Umbilical cord (tissue), 2 donors: ENCODE measurements at places on chromosomes 4 and X. TPM values are rescaled to one million over a fixed set of nuclear protein-coding genes. Genes with fewer than 3 reads are reported as not detected.
A peak's percentile ranks its signal among the peaks of the same experiment; 100 is the strongest.

- no peak for DNase-seq
These were observed 339 bp downstream of the CUL4B start for GRCh38 chrX:120560405-120560841.

DNA sequence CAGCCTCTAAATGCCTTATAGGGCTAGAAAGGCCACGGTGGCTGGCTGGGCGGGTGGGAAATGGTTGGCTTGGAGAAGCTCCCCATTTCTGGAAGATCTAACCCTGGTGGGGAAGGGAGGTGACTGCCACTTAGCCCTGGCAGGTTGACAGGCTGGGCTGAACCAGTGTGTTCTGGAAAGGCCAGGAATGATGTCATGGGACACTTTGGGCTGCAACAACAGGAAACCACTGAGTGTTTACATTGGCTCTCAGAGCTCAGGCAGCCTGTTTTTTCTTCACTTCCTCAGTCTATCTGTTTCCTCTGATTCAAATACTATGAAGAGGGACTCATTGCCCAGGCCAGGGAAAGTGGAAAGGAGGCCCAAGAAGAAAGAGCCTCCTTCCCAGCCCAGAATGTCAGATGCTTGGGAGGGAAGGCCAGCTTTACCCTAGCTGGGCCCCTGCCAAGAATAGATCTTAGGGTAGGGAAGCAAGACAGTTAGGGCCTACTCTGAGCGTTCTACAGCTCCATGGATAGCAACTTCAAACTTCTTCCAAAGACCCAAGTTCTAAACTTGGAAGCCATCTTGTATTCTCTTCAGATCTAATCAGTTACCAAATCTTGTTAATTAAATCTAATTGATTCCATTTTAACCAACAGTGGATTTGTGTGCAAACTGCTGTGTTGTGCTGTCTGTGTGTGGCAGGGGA is 65.8 kb upstream of the MSN start:
- DNase-seq: peak; percentile 58

DNA sequence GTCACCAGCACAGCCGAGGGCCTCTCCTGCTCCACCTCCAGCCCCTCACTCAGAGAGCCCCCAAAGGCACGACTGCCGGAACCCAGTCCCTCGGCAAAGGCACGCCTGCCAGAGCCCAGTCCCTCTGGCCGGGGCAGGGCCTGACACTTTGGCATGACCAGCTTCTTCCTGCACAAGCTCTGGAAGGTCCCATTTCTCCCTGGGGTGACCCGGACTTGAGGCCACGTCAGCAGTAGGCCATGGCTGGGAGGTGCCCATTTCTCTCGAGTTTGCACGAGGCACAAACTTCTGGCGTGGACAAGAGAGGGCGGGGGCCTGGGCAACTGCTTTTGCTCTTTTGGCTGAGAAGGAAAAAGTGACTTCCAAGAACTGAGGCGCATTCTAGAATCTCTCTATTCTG is 62.2 kb upstream of the GPR78 start:
- no peak for DNase-seq

TMPRSS11D gene
- 16.6 TPM for total RNA-seq

MTTP gene
- total RNA-seq: 5.1 TPM

PWWP3B gene
- 9.6 TPM for total RNA-seq

CCKAR gene
- not detected for total RNA-seq

DNA sequence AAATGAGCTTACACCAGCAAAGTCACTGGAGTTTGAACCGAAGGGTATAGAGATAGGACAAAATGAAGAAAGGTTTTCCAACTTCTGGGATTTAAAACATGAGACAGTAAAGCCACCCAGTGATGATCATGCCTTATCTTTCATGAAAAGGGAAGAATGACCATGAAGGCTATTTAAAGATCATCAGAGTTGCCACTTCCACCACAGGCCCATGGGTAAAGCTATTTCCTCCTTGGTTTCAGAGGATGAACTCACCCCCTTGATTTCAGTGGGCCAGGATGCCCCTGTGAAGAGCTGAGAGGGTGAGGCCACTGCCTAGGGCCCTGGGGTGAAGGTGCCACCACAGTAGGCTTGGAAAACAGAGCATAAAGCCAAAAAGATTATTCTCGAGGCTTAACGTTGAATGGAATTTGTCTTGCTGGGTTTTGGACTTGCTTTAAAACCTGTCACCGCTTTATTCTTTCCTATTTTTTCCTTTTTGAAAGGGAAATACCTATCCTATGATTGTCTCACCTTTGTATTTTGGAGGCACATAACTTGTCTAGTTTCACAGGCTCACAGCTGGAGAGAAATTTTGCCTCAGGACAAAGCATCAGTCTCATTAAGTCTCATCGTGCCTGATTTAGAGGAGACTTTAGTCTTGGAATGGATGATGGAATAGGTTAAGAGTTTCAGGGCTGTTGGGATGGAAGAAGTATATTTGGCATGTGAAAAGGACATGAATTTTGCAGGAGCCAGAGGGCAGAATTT is 254.0 kb downstream of the SNCA start:
- DNase-seq: no peak

GRCh38 chr4:142095886-142096605 is 459.7 kb downstream of the IL15 start:
- DNase-seq: peak; percentile 77

DNA sequence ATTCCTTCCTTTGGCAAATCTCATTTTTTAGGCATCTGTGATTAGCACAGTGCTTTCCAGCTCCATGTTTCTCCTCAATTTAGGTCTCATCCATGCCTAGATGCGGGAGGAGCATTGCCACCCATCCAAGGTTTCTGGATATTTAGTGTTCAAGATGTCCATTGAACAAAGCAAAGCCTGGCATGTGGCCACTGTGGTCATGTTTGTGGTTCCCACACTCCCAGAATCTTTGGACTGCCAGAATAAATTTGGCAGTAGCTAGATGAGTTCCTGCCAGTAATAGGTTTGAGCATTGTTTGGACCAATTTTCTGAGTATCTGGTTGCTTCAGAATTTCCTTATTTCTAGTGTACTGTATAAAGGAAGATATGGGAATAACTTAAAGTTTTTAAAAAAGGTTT is 1124.1 kb downstream of the ADGRL3 start:
- DNase-seq: no peak

MYOZ2 gene
- total RNA-seq: 3.6 TPM

ATXN3L gene
- total RNA-seq: 2.2 TPM

- no peak for DNase-seq
These were observed 41.9 kb downstream of the RRAGB start for GRCh38 chrX:55759478-55759877.

CCNB3 gene
- total RNA-seq: 0.48 TPM

KIAA1210 gene
- 0.24 TPM for total RNA-seq

GRCh38 chr4:116099596-116099995 is 985.8 kb downstream of the TRAM1L1 start:
- no peak for DNase-seq

MTMR1 gene
- total RNA-seq: 17.3 TPM

- no peak for DNase-seq
These were observed 364.0 kb upstream of the EPHA5 start for GRCh38 chr4:66034262-66034661.

RNF150 gene
- total RNA-seq: 8.7 TPM

DNA sequence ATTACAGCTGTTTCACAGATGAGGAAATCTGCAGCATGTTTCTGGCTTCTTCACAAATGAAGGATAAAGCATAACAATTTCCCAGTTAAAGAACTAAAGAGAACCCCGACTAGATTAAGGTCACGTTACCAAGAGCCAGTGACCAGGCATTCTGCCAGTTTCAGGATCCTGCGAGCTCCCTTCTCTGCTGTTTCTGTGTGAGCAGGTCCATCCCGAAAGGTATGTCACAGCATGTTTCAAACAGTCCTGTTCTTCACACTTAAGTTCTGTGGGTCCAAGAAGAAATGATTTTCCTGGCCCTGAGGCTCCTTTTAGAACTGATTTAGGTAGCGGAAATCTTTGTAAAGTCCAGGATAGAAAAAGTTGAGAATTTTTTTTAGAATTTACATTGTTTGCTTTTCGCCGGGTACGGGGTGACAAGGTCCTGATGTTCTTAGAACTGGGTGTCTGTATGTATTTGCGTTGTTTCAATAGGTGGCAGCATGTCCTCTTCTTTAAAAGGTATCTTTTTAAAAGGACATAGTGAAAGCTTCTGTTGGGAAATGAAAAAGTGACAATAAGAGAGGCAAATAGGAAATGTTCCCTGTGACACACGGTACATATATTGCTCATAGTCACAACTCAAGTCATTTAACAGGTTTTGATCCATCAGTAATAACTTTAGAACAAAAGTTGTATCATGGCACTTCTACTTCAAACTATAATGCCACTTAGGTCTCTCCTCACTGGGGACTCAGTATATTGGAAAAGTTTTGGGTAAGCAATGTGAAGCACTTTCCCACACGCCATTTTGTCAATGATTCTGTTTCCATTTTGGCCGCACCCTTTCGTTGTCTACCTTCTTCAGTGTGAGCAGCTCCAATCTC is 18.4 kb downstream of the IL21 start:
- DNase-seq: peak; percentile 57

DNA sequence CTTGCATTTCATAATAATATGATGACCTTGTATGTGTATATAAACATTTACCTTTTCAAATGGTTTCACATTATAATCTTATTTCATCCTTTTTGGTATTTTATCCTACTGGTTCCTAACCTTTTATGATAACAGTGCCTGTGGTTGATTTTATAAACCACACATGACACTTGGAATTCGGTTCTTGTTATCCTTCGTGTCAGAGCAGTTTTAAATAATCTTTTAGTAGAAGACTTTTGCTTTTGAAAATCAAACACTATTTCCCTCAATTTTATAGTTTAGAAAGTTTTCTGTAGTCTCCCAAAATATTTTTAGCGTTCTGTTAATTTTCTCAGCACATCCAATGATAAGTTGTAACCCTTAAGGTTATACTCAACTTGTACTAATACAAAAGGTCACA is 676.8 kb downstream of the RAPGEF2 start:
- DNase-seq: no peak

DNA sequence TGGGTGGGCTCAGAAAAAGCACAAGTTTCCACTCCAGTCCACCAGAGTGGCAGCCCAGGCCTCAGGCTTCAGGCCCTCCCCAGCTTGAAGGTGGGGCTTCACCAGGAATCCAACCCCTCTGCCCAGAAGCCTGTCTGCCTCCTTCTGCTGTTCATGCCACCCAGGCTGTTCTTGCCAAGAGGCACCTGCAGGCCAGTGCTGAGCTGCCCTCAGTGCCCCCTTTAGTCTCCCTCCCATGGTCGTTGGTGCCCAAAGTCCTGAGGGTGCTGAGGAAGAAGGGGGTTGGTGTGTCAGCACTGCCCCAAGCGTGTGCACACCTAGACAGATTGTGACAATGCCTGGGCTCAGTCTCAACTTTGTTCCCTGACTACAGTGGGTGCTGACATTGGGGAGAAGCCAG is 475.3 kb downstream of the EPHA5 start:
- DNase-seq: no peak

SORBS2 gene
- 354 TPM for total RNA-seq

SAGE1 gene
- not detected for total RNA-seq

GRCh38 chrX:22396408-22396807 is 123.7 kb downstream of the CBLL2 start:
- DNase-seq: peak; percentile 43

- peak; percentile 69 for DNase-seq
These were observed 316.3 kb downstream of the CAMK2D start for GRCh38 chr4:113445286-113445685.
